ENCODE measurements at places on chromosomes 1 and 21.

GRCh38 chr1:202561726-202562443, 148.4 kb downstream of the SYT2 start:
- DNase-seq: peak; percentile 36

DNA sequence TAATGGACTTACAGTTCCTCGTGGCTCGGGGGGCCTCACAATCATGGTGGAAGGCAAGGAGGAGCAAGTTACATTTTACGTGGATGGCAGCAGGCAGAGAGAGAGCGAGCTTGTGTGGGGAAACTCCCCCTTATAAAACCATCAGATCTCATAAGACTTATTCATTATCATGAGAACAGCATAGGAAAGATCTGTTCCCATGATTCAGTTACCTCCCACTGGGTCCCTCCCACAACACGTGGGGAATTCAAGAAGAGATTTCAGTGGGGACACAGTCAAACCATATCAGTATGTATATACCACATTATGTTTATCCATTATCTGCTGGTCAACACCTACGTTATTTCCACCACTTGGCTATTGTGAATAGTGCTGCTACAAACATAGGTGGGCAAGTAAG, 352.3 kb upstream of the B3GALT2 start:
- DNase-seq: no peak

- peak; percentile 88 for DNase-seq
Observed at GRCh38 chr1:224427346-224427745, 7.3 kb downstream of the WDR26 start.

DNA sequence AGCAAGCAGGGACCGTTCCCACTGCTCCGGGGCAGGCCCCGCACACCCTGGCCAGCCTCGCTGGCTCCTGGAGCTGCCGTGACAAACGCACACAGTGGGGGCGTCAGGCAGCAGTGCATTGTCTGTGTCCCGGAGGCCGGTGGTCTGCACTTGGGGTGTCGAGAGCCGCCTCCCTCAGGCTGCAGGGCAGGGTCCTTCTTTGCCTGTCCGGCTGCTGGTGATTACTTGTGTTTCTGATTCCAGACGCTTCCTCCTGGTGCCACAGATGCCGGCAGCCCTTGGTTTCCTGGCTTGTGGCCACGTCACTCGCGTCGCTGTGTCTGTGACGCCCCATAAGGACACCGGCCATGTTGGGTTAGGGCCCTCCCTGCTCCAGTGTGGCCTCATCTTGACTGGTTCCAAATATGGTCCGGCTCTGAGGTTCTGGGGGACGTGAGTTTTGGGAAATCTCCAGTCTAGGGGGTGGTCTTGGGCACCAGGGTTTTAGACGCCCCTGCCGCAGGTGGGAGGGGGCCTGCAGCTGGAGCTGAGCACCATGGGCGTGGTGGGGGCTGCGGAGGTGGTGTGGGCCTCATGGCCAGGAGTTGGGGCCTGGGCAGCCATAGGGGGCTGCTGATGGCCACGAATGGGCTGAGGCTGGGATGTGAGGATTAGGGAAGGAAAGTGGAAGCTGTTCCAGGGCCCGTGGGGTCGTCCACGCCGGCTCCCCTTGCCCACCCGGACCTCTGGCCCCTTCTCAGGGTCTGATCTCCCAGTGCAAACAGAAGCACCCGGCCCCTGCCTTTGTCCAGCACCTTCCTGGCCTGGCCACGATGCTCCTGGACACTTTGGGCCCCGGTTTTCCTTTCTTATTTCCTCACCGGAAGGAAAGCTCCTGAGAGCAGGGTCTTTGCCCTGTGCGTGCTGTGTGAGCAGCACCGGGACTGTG, 41.0 kb downstream of the SLX9 start:
- DNase-seq: no peak

GRCh38 chr21:44748621-44749020, 37.2 kb upstream of the TSPEAR start:
- no peak for DNase-seq

GRCh38 chr1:177798614-177799013, 171.2 kb downstream of the SEC16B start:
- no peak for DNase-seq

DNA sequence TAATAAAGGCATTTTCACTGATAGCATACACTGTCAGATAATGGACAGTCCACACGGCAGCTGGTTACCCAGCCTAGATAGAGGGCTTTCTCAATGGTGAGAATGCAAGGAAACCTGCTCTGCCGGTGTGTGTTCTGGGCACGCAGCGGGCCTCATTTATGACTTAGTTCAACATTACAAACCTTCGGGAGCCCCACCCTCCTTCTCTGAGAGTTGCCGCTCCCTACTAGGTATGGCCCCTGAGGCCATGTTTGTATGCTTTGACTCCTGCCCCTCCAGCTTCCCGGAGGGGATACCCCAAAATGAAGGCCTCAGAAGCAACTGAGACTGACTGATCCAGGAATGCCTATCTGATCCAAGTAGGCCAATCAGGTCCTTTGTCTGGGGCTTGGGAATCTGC, 17.2 kb upstream of the FABP3 start:
- no peak for DNase-seq

GRCh38 chr1:165259236-165259635, 97.3 kb downstream of the LMX1A start:
- no peak for DNase-seq

DNA sequence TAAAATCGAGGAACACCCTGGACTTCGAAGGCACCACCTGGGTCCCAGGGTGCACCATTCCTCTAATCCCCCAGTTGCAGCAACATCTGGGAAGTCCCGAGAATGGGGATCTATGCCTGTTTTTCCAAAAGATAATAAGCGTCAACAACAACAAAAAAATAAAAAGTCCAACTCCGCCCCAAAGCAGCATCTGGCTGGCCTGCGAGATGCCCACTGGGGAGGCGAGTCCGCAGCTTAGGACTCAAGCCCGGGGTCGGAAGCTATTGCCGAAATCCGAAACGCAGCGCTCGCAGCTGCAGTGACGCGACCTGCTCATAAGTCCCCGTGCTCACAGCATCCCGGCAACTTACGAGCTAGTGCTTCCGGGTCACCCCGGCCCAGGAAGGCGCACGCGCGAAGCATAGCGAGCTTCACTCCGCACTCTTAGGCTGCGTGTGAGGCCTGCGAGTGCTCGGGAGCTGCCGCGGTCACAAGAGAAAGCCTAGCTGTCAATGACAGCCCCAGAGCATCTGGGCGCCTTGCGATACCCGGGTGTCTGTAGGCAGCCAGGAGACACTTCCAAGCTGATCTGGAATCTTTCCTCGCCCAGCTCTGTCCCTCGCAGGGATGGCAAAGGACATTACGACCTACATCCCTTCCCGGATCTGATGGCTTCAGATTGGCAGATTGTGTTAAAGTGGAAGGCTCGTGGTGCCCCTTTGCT, 9.9 kb upstream of the LTN1 start:
- peak; percentile 97 for DNase-seq

GRCh38 chr1:39003794-39004193, 12.7 kb downstream of the AKIRIN1 start:
- peak; percentile 21 for DNase-seq

DNA sequence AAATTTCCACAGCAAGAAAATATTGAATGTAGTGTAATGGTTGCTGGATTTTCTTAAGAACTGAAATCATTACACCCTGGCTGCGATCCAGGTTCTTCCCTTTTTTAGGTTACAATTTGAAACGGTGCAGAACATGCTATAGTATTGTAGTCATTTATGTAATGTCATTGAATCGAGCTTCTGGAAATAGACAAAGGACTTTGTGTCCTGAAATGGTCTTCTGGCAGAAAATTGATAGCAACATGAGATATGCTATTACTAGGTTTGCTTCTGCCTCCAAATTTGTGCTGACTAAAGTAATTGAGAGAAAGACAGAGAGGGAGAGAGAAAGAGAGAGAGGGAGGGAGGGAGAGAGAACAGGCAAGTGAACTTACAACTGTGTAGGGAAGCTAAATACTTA, 146.2 kb upstream of the NFIA start:
- no peak for DNase-seq

GRCh38 chr1:82073659-82074058, 272.9 kb downstream of the ADGRL2 start:
- DNase-seq: no peak

DNA sequence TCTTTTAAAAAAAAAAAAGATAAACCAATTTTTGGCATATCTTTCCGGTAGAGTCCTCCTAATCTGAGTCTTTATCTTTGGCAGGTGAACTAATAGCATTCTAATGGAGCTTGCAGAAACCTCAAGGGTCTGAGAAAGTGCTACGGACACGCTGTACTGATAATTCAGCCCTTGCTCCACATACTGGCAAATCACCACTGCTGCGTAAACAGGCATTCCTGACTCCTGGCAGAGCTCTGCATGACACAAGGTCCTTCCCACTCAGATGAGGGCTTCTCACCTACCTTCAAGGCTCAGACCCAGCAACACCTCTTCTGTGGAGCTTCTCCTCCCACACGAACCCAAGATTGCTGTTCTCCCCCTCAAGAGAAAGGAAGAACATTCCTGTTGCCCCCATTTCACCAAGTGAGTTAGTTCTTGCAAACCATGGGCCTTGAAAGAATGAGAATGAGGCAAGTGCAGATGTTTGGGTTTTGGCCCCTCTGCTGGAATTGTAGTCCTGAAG, 48.0 kb downstream of the LYST start:
- DNase-seq: no peak

GRCh38 chr1:5481889-5482288, 510.3 kb downstream of the NPHP4 start:
- no peak for DNase-seq

DNA sequence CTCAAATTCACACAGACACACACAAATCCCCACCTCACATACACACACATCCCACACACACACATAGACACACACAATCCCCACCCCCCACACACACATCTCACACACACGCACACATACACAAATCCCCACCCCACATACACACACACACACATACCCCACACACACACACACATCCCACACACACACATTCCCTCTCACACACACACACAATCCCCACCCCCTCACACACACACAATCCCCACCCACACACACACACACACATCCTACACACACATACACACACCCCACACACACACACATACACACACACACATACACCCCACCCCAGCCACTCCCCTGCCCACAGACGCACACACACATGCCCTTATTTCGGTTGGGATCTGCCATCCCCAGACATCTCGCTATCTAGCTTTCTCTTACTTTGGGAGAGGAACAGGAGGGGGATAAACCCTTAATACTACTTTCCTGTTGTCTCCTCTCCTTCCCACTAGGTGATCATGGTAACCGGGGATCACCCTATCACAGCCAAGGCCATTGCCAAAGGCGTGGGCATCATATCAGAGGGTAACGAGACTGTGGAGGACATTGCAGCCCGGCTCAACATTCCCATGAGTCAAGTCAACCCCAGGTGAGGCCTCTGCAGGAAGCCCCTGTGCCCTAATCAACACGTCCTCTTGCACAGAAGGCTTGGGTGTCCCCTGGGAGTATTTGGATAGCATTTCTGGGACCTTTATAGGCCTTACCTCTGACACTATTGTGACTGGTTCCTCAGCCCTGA, 17.2 kb upstream of the ATP1A4 start:
- no peak for DNase-seq

GRCh38 chr1:30144831-30145230, 578.6 kb downstream of the MATN1 start:
- no peak for DNase-seq

DNA sequence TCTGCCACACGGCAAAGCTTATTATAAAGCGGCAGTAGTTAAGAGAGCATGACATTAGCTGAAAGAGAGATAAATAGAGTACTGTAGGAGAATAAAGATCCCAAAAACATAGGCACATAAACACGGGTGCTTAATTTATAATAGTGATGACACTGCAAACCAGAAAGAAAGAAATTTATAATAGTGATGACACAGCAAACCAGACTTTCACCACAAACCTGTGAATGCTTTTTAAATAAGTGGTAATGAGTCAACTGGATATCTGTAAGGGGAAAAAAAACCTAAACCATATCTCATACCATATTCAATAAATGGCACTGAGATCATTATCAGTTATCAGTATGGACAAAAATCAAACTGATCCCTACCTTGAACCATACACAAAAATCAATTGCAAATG, 25.5 kb downstream of the USP1 start:
- no peak for DNase-seq

DNA sequence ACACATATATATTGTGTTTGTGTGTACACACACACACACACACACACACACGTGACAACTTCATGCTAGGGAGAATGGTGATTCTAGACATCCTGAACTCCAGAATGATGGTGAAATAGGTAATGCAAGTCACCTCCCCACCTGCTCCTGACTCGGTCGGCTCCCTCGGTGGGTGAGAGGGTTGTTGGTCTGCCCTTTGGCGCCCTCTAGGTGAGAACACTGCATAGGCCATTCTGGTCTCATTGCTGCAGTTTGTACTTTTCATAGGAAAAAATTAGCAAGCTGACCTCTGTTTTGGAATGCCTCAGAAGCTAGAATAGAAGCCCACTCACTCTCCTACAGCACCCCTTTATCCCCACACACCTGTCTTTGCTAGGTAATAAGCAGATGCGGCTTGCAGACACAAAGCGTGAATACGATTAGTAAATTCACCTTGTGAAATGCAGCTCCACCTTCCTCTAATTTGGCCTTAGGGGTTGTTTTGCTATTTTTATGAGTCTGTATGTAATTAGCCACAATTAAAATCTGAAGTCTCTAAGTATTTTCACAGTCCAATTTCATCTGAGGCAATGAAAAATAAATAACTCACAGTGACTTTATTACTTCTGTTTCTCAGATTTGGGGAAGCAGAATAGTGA, 130.0 kb upstream of the KCNJ15 start:
- DNase-seq: peak; percentile 27

- peak; percentile 94 for DNase-seq
Observed at GRCh38 chr21:26795866-26796329, 49.3 kb downstream of the ADAMTS1 start.

- DNase-seq: no peak
Observed at GRCh38 chr1:186858923-186859322, 30.2 kb downstream of the PLA2G4A start.

DNA sequence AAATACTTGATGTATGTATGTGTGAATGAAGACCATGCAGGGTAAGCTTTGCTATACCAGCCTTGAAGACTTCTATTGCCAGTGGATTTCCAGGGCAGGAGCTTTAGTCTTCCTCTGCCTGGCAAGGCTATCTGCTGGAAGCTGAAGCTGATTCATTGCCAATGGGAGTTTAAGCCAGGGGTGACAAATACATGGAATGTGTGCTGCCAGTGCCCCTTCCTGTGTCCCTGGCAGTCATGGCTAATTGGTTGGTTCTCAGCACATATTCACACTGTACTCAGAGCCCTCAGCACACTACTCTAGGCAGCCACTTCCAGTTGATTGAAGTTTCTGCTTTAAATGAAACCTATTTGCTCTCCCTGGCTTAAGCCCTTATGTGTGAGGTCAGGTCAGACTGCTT, 1.5 kb downstream of the ZSCAN20 start:
- DNase-seq: no peak

GRCh38 chr1:168732736-168733135, 3.7 kb upstream of the DPT start:
- DNase-seq: no peak

- no peak for DNase-seq
Observed at GRCh38 chr1:168572633-168573032, 3.8 kb upstream of the XCL1 start.
